Activated CD8-positive, alpha-beta memory T cell treated with anti-CD3 and anti-CD28 coated beads, Interleukin-2, amount 50 U/mL, for 4 hours (primary cell): ENCODE measurements at places on chromosomes 7 and 10.

DNA sequence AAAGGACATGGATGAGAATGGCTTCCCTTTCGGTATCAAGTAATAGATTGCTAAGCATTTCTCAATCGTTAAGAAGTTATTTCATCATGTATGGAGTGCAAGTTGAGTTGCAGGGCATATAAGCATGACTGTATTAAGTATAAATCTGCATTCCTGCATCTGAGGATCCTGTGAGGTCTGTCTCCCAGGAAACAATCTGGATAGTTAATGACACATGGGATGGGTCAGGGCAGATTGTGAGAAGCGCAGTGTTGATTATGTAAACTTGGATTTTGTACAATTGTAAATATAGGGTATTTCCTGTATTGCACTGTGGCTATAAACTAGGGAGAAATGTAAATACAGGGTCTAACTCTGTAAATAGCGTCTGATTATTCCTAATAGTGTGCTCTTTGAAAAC, 102.6 kb downstream of the PLXDC2 start:
- no peak for DNase-seq

- no peak for DNase-seq
Observed at GRCh38 chr10:125208854-125209565, 48.6 kb upstream of the CTBP2 start.

DNA sequence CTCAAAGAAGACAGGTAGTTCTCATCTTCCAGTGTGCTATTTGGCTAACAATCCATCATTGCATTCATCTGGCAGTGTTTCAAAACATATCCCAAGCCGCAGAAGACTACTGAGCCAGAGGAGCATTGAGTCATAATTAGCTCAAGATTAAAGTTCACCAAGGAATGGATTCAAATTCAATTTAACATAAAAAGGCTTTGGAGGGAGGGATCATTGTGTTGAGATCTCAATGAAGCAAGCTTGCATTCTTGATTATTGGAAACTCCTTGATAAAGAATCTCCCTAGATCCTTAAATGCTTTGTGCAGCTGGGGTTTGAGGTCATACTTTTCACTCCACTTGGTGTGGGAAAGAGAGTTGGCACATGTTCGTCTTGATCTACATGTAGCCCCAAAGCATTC, 142.8 kb upstream of the SEMA3A start:
- DNase-seq, result no peak

- no peak for DNase-seq
Observed at GRCh38 chr10:3977761-3978160, 192.8 kb upstream of the KLF6 start.

DNA sequence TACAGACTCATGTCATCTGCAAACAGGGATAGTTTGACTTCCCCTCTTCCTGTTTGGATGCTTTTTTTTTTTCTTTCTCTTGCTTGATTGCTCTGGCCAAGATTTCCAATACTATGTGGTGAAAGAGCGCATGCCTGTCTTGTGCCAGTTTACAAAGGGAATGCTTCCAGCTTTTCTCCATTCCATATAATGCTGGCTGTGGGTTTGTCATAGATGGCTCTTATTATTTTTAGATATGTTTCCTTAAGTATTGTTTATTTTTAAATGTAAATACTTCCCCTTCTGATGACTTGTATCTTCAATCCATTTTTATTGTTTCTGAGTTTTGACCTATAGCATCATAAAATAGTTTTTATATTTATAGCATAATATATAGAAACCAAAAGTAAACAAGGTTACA, 17.9 kb downstream of the FAM237B start:
- DNase-seq, result no peak
